ENCODE measurements at places on chromosomes 13 and 19.

- DNase-seq, result no peak
These were observed 25.1 kb downstream of the MAN2B1 start for GRCh38 chr19:12641456-12641855.

GRCh38 chr13:114325729-114326128, 11.4 kb downstream of the CHAMP1 start:
- DNase-seq, result no peak

- DNase-seq, result no peak
These were observed 1193.1 kb upstream of the MIR17HG start for GRCh38 chr13:90154311-90154960.

DNA sequence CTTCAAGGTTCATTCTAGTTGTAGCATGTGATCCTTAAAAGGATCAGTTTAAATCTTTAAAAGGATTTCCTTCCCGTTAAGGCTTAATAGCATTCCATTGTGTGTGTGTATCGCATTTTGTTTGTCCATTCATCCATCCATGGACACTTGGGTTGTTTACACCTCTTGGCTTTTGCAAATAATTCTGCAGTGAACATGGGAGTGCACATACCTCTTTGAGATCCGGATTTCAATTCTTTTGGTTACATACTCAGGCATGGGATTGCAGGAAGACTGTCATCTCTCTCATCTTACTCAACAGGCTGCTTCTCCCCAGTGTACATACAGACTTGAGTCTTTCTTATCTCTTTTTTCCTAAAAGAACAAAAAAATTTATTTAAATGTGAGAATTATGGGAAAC, 1.2 kb downstream of the RNF113B start:
- DNase-seq, result no peak

Measured in NCI-H1436 (cell line).